Ascending aorta (tissue), 2 donors: ENCODE measurements at places on chromosomes 2 and 18.

- no peak for DNase-seq
Measured at GRCh38 chr2:168211664-168212163, 35.7 kb downstream of the STK39 start.

DNA sequence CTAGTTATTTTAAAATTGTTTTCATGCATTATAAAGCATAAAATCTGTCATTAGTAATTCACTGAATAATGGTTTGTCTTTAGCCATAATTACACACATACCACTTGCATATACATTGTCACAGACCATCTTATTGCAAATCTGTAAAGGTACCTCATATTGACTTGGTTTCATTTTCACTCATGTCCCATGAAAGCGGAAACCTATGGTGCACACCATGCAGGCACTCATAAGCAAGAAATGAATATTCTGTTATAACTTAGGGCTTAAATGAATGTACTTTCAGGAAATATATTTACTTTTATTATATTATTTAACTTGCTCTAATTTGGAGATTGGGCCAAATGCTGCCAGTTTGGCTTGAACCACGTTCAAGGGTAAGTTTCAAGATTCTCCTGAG, 29.2 kb upstream of the STK17B start:
- DNase-seq, result no peak

DNA sequence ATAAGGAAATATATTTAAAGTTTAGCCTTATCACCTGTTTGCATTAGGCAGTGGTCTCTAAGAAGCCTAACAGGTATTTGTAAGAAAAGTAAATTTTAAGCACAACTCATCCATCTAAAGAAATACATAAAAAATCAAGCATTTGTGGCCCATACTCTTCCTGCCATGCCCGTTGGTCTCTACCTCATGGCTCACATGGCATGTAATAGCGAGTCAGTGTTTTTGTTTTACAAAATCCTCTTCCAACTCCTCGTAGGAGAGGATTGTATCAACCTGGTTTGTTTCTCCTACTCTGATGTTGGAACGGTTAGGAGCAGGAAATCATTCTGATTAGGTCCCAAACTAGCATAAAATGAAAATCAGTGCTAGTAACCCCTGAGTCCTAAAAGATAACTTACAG, 91.8 kb downstream of the FMNL2 start:
- no peak for DNase-seq

- DNase-seq, result no peak
Measured at GRCh38 chr2:114507744-114508143, 65.3 kb downstream of the DPP10 start.

DNA sequence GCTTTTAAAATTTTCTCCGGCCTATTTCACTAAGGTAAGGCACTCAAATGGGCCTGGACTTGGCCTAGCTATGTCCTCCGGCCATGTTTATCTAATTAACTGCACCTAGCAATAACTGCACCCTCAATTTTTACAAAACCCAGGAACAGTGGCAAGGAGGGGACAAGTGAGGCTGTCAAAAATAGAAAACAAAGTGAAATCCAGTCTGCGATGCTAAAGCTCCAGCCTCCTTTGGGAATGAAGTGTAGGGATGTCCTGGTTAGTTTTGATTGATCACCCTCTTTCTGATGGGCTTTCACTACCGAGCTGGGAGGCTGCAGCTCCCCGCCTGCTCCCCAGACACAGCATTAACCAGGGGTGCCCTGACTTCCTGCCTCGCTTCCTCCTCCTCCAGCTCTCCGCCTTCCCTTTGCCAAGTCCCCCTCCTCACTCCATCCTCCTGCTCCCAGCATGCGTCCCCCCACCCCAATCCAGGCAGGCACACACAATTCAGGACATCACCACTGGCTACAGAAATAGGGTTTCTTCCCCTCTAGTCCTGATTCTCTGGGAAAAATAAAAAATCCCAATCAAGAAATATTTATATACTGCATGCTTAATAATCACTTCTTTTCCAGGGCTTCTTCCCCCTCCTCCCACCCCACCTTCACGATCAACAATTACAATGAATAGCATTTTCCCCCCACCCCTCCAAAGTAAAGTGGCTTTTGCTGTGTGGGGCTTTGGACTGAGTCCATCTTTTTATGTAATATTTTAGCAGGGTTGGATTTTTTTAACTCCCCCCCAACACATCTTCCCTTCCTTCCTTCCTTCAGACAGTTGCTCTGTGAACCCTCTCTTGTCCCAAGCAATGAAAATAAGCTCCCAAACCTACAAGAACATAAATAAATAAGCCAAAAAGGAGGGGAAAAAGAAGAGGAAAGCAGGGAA, 3.3 kb upstream of the POU3F3 start:
- no peak for DNase-seq

DNA sequence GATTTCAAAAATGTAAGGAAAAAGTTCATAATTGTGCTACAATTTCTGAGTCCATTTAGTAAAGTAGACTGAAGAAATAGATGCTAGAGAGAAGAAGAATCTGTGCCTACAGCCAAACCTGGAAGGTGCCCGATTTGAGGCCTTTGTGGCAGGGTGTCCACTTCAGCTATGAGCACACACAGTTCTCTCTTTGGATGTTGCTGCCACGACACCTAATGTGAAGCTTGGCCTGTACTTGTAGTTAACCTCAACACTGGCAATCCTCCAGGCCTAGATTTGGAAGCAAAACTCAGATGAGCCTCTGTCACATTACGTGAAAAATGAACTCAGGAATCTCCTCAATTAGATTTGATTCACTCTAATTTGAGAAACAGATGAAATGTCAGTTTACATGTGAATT, 90.1 kb upstream of the LRP1B start:
- no peak for DNase-seq

GRCh38 chr18:61286867-61287266, 46.4 kb upstream of the CDH20 start:
- no peak for DNase-seq

DNA sequence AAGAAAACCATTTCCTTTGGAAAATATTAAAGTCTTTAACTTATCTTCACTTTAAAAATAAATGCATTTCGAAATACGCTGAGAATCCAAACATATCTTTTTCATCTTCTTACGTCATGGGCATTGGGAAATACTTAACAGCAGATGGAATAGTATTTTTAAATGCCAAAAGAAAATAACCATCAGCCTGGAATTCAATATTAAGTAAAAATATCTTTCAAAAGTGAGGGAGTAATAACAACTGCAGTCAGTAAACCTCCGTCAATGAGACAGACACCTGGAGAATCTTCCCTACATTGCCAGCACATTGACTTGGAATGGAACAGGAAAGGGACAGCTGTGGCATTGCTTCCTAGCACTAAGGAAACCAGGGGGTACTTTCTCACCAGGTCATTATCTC, 290.4 kb upstream of the TNP1 start:
- no peak for DNase-seq

DNA sequence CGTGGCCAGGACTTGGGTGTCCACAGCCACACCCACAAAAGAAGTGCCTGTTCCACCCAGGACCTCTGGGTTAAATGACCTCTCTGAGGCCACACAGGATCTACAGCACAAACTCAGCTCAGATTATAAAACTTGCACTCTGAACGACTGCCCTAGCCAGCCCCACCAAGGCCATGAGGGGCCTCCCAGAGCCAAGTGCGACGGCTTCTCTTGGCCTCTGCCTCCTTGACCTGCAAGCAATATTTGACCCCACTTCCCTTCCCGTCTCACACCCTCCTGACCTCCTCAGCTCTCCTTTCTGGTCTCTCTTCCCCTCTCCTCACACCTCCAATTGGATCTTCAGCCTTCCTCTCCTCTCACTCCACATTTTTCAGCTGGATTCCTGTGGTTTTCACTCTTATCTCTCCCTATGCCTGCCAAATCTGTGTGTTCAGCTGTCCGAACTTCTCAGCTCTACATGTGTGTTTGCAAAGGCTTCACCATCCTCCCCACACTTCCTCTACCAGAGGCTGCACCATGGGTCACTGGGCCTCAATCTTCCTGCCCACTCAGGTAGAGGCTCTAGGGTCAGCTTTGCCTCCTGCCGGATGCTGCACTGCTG, 25.3 kb upstream of the STEAP3 start:
- DNase-seq, result no peak

GRCh38 chr18:3400567-3401296, 49.2 kb upstream of the TGIF1 start:
- DNase-seq, result no peak

- DNase-seq, result no peak
Measured at GRCh38 chr18:9739516-9739915, 31.4 kb downstream of the RAB31 start.

DNA sequence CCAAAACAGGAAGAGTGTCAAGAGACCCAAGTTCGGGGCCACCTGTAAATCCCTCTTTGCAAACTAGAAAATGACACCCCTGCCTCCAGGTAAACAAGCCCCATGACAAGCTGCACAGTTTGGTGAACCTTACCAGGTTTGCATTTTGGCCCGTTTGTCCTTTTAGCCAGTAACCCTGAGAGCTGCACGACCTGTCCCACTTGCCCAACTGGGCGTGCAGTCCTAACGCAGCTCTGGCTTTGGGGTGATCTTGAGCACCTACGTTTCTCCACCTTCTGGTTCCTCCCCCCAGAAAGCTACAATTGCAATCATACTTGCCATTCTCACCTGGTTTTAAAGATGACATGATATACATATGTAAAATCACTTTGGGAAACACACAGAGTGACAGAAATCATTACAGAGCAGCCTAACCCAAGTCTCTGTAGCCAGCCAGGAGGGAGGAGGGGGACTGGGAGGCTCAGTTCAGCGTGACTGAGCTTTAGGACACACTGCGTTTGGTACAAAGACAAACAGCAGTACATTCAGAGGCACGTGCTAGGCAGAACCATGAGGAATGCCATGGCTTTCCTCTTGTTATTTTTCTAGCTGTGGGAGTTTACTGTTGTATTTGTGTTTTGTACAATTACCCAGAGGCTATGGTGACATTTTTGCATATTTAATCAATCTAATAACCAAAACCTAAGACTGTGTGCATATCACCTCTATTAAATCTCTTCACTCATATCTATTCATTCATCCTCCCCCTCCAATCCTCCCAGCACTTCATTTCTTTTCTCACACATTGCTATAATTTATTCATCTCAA, 304.0 kb downstream of the IRS1 start:
- no peak for DNase-seq

DNA sequence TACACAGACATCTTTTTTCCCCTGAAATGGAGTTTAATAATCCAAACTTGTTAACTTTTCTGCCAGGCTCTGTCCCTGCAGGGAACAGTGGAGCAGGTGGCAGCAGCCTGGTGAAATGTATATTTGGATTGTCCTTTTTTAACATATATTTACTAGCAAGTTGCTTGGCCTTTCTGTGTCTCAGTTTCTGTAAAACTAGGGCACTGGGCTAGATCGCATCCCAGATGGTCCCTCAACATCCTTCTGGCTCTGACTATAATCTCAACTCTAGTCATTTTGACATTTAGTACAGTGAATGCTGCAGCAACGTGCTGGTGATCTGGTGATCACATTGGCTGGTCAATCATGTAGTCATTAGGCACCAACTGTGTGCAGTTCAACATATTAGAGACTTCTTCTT, 80.4 kb downstream of the LBH start:
- DNase-seq, result no peak

GRCh38 chr18:59273759-59274532, 692 bp upstream of the RAX start:
- no peak for DNase-seq

DNA sequence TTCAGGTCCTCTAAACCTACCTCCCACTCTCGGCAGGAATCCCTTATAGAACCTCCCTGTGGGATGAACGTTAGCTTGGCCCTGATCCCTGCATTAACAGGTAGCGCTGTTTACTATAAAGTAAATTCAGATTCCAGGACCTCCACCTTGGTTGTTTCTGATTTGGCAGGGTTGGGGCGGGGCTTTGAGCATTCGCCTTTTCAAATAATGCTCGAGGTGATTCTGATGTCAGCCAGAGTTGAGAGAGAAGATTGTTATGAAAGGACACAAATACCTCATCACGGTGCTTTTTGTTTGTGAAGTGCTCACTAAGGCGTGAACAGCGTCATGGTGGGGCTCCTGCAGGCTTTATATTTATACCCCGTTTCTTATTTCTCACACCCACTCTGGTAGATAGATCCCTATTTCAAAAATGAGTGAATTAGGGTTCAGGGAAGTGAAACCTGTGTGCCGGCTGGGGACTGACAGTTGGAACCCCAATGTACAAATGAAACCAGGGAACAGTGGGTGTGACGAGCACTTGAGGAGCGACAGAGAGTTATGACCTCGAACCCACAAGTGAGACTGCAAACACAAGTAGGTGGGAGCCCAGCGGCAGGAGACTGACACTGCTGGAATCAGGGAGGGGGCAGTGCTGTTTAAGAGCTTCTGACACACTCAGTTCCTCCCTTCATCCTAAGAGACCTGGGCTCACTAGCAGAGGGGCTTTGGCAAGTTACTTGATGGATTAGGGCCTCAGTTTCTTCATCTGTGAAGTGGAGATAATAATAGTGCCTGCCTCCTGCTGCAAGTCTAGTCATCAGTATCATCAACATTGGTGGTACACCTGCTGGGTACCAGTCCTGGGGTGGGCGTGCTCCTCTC, 14.2 kb upstream of the CXCR4 start:
- peak; percentile 66 for DNase-seq

- DNase-seq, result no peak
Measured at GRCh38 chr2:119873350-119874315, 113.9 kb downstream of the PTPN4 start.

GRCh38 chr2:1661891-1662605, 82.3 kb downstream of the PXDN start:
- peak; percentile 60 for DNase-seq

DNA sequence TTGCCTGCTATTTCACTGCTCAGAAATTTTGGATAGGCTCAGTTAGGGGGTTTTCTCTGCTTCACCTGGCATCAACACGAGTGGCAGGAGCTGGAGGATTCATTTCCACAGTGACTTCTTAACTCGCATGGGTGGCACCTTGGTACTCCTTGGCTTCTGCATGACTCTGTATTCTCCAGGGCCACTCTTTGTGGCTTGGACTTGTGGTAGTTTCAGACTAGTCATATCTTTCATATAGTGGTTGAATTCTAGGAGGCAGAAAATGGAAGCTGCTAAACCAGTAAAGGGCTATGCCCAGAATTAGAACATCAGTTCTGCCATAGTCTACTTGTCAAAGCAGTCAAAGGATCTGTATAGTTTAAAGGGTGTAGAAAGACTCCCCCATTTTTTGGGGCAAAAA, 6.8 kb downstream of the MAIP1 start:
- DNase-seq, result no peak

GRCh38 chr2:108288534-108289106, at the start of gene SULT1C2:
SULT1C2 (plus strand) TSS chr2:108288895; CDS start chr2:108293668, 4,773 bp downstream.
- no peak for DNase-seq

DNA sequence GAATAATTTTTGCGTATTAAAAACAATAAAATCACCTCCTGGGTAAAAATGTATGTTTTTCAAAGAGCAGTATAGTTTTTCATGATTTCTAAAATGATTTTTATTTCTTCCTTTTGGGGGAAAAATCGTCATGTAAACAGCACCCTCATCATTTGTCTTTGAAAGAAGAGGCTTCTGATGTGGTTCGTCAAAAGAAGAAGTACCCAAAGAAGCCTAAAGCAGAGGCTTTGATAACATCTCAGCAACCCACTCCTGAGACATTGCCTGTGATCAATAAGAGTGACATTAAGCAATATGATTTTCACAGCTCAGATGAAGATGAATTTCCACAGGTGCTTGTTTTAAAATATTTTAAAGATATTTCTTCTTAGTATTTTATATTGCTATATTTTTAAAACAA, 110.2 kb upstream of the KIF5C start:
- no peak for DNase-seq
